Substantia nigra (tissue), 51 donors: ENCODE measurements at places on chromosomes 2 and 18.
A peak's percentile ranks its signal among the peaks of the same experiment; 100 is the strongest.

- DNase-seq: no peak
Measured at GRCh38 chr18:9526458-9526857, 51.1 kb downstream of the RALBP1 start.

DNA sequence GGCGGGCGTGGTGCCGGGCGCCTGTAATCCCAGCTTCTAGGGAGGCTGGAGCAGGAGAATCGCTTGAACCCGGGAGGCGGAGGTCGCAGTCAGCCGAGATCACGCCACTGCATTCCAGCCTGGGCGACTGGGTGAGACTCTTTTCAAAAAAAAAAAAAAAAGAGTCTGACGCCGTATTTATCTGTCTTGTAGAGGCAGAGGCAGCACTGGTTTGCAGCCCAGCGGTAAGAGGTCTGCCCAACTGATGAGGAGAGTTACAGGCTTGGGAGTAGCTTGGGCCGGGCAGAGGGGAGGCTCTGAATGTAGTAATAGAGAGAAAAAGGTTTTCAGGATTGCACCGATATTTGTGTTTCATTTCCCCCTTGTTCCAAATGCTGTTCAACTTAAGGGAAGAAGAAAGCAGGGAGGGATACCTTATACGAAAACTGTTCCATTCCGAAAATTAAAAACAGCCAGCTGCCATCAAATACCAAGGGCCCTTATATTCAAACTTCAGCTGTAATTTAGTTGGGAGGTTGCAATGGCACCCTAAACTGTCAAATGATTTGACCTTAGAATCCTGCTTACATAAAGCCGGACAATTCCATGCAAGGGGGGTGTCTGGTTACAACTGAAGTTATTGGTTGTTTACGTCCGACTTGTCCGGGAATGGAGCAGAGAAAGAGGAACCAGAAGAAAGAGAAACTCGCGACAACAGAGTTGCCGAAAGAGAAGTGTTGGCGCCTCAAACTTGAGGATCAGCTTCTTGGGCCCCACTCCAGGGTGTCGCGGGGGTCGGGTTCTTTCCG is 9.2 kb upstream of the SP9 start:
- DNase-seq: no peak

GRCh38 chr18:8349608-8350323 is 259.5 kb upstream of the RAB12 start:
- no peak for DNase-seq

DNA sequence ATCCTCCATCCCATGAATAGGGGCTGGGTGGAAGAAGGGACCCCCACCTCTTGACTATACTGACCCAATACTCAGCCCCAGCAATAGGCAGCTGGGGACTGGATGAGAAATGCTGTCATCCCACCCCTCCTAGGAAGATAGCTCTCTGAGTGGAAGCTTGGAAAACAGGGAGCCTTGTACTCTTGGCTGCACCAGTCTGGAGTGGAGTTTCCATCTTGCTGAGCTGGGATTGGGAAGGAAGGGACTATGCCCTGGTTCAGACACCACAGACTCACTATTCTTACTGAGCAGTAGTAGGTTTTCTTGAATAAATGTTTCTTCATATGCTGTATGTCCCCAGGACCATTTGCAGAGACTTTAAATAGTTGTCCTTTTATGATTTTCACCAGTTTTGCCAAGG is 7.4 kb downstream of the DCAF17 start:
- no peak for DNase-seq

DNA sequence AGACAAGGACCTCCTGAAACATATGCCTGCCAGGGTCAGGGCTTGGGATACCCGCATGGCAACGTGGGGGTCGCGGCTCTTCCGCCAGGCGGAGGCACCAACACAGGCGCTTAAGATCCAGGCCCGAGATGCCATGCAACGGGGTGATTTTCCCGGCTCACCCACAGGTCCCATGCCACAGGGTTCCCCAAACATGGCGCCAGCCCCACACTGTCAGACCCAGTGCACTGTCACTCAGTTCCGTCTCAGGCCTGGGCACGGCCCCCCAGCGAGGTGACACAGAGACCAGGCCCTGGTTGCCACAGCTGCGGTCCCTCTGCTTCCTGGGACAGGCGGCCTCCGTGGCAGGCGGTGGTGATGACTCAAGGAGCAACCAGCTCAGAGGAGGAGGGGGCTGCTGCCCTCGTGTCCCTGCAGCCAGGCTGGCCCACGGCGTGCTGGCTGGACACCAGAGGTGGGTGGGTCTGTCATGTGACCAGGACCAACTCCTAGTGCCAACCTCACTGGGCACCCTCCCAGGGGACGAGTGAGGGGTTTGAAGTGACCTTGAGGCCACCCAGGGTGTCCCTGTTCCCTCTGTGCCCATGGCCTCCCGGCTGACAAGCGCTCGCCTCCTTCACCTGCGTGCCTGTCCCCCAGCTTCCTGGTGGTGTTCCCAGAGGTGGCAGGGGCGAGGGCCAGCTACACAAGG is 4.9 kb downstream of the PDCD1 start:
- no peak for DNase-seq

- no peak for DNase-seq
Measured at GRCh38 chr2:100146657-100146960, 4.2 kb upstream of the AFF3 start.

DNA sequence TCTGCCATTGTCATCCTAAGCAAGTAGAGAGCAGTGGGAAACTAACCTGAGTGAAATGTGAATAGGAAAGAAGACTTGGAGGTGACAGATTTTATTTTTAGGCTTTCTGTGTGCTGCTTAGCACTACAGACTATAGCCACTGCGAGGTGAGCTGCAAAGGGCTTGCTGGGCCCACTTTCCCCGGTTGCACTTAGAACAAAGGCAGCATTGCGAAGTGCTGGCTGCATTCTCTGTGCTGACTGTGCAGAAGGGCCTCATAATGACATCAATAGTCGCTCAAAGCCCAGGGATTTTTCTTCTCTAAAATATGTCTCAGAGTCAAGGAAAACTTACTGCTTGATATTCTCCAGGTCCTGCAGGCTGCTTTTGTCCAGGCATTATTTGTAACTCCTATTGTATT is 592.1 kb downstream of the TDRD15 start:
- DNase-seq: no peak

GRCh38 chr2:22957446-22957845 is 427.5 kb upstream of the KLHL29 start:
- no peak for DNase-seq

- DNase-seq: no peak
Measured at GRCh38 chr2:183123959-183124221, 353 bp upstream of the NUP35 start.

GRCh38 chr2:171678619-171679018 is 8.7 kb upstream of the DYNC1I2 start:
- no peak for DNase-seq

DNA sequence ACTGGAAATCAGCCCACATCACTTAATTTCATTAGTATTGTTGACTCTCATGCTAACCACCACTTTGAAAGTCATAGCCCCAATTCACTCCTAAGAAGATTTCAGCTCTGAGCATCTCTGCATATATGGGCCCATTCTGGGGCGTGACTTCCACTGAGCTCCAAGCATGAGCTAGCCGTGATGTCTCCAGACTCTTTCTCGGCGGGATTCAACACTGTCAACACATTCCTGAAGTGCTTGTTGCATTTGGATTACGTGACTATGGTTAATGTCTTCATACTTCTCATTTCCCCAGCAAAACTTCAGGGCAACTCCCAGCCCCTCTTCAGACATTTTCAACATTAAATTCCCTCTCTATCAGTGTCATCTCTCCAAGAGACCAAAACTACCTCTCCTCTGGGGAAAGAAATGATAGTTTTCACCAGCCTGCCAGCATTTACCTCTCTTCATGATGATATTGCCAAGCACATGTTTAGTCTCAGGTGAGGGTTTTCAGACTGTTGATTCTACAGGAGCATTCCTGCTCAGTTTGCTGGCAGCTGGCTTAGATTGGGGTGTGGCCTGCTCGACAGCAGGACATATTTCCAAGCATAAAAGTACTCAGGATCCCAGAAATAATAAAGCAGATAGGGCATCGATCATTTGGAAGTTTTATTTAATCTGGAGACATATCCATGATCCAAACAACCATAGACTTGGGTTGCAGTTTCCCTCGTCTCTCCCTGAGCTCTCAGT is 81.7 kb downstream of the FEZ2 start:
- no peak for DNase-seq

DNA sequence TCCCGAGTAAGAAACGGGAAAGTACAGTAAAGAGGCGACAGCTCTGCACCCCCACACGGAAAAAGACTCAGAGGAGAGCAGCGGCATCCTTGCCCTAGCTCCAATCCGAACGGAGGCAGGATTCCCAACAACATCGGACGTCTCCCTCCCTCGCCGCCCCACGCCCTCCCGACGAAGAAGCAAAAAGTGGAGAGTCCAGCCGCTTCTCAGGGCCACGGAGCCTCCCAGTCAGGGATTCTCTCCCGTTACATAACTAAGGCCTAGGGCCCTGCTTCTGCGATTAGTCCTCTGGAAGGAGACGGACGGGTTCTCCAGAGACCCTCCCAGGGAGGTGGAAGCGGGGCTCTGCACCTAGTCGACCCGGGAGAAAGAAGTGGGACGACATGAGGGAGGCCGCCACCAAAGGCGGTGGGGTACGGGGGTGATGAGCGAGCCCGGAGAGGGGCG is 587 bp downstream of the SUMO1 start:
- no peak for DNase-seq

DNA sequence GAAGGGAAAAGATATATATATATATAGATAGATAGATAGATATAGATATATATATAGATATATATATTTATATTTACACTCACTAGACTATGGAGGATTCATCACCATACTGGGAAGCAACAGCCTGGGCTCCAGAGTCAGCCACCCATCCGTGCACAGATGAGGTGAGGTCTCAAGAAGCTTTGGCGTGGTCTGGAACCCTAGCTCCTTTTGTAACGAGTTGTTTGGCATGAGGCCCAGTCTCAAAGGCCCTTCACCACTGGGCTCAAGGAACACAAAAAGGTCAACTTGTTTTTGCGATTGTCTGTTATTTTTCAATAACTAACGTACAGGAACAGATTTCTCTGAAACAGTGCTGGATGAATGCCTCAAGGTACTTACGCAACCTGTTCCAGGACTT is 448.7 kb downstream of the CMPK2 start:
- no peak for DNase-seq

- no peak for DNase-seq
Measured at GRCh38 chr2:64876137-64876647, 113.0 kb upstream of the SLC1A4 start.

GRCh38 chr2:198401644-198402043 is 597.3 kb downstream of the PLCL1 start:
- no peak for DNase-seq

GRCh38 chr2:28390746-28391563 is 1.7 kb upstream of the FOSL2 start:
- DNase-seq: peak; percentile 64

GRCh38 chr2:16623031-16623430 is 42.6 kb downstream of the CYRIA start:
- DNase-seq: no peak

GRCh38 chr18:48680339-48681250 is 141.8 kb downstream of the CTIF start:
- DNase-seq: peak; percentile 67

GRCh38 chr2:176508984-176509740 is 239.9 kb downstream of the MTX2 start:
- no peak for DNase-seq

DNA sequence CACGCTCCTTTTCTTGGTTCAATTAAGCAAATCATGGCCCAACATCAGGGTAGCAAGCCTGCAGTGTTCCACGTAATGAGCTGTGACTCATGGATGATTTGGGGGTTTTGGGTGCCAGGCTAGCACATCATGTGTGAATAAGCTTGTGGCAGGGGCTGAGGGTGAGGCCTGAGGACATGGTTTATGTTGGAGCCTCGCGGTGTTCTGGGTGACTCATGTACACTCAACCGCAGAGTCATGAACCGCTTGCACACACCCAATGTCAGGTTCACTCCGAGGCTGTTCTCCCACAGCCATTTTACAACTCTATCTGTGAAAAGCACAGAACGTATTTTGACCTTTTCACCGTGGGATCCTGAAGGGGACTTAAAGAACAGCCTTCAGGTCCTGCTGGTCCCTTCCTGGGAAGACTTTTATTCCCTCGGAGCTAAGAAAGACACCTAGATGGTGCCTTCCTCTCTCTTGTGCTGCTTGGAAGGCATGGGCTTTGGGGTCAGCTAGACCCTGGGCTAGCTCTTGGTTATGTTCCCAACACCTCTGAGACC is 139.9 kb upstream of the ZEB2 start:
- no peak for DNase-seq

DNA sequence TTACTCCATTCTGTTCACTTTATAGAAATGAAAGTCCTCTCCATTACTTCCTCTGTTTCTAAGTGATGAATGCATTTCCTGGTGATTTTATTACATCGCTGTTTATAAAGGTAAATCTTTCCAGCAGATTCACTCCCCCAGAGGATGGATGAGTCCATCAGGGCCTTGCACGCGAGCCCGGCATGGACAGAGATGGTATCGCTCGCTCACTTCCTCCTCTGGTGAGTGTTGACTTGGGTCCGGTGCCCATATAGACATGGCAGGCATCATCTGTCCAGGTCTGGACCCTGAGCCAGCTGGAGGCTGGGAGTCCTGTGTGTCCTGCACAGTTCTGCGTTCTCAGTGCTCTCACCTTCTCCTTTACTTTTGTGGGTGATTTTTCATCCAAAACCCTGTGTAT is 733.6 kb upstream of the SALL3 start:
- no peak for DNase-seq

DNA sequence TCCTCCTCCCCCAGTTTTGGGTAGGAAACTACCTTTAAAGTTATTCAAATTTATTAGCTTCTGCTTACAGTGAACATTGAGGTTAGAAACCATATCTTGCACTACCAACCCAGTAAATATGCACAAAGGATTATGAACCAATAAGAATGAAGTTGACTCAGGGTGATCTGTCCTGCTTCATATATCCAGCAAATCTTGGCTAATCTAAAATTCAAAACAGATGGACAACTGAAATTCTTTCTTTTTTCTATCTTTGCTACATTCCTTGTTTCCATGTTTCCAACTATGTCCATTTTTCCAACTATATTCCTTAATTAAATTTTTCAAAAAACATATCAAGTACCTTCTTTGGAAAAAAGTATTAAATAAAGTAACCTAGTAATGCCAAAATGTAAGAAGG is 149.3 kb downstream of the FAM124B start:
- DNase-seq: no peak

DNA sequence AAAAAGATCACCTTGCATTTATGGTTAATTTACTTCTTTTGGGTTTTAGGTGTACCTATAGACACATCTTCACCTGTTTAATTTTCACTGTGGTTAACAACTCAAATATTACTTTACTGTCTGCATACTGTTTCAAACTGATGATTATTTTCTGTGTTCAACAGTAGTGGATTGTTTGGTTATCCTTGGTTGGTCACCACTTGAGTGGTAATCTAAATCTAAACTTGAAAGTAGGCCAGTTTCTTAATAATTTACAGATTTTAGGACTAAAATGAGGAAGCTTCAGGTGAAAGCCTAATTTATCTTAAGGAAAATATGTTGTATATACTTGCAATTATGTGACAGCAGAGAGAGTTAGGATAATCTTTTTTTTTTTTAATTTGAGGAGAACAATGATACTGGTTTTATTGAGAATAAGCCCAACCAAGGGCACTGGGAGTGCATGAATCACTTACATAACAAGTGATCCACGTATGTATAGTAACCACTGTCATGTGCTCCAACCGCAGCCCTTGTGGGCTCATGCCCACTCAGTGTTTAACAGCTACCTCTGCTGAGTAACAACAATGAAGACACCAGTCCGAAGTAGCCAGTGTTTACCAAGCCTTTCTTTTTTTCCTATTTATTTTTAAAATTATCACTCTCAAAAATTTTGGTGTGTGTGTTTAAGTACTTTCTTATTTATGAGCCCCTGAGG is 31.0 kb upstream of the WDSUB1 start:
- no peak for DNase-seq

GRCh38 chr2:96884299-96885094 is 14.6 kb upstream of the SEMA4C start:
- no peak for DNase-seq
